ENCODE measurements at places on chromosomes 2 and 18.

GRCh38 chr2:171320208-171320621 lies 113.6 kb downstream of the METTL8 start:
- no peak for DNase-seq

- no peak for DNase-seq
Measured at GRCh38 chr2:1659951-1660565, 84.3 kb downstream of the PXDN start.

DNA sequence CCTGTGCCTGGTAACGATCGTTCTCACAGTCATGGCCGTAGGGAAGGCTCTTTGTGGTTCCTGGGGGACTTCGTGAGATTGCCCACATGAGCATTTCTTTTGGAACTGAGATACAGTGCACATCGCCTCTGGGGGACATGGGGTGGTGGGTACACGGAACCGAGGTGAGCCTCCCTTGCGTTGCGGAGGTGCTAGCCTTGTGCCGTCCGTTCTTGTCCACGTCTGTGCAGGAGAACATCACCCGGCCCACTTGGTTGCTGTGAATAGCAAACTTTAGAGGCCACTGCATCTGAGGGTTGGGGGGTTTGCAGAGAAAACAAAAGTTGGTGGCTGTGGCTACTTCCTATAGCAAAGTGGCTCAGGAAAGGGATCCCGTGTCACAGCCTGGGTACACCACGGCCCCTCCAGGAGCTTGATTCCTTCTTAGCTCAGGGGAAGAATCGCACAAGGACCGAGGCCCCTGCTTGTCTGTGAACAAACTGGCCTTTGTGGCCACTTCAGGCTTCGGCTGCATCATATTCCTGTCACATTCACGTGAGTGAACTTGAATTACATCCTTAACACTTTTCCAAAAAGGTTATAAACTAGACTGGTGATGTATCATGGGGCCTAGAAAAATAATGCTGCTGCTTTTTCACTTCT lies 72.6 kb downstream of the LRRFIP1 start:
- DNase-seq = no peak

GRCh38 chr2:237244976-237245646 lies 159.4 kb downstream of the COPS8 start:
- no peak for DNase-seq

DNA sequence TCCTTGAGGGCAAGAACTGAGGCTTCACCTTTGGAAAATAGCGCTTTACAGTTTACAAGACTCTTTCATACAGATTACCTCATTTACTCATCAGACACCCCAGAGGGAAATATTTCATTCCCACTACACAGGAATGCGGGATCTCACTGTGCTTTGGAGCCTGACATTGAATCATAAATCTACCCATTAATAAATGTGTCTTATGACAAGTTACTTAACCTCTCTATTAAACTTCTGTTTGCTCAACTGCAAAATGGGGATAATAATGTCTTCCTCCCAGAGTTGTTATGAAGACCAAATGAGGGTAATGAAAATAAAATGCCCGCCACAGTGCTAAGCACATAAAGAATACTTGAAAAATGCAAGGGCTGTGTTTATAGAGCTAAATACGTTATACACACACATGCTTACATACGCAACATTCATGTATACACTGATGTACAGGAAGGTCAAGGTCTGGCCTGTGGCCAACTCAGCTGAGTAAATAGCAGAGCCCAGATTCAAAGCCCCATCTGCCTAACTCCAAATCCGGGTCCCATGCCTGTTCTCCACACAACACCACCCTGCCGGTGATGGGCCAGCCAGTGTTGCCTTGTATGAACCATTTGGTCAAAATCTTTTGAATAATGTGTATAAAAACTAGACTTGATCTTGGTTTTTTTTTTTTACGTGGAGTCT lies 77.8 kb upstream of the STPG4 start:
- no peak for DNase-seq

All from ACHN (cell line).